Activated CD4-positive, alpha-beta T cell treated with anti-CD3 and anti-CD28 coated beads for 48 hours (primary cell): ENCODE measurements at places on chromosomes 5 and 9.

DNA sequence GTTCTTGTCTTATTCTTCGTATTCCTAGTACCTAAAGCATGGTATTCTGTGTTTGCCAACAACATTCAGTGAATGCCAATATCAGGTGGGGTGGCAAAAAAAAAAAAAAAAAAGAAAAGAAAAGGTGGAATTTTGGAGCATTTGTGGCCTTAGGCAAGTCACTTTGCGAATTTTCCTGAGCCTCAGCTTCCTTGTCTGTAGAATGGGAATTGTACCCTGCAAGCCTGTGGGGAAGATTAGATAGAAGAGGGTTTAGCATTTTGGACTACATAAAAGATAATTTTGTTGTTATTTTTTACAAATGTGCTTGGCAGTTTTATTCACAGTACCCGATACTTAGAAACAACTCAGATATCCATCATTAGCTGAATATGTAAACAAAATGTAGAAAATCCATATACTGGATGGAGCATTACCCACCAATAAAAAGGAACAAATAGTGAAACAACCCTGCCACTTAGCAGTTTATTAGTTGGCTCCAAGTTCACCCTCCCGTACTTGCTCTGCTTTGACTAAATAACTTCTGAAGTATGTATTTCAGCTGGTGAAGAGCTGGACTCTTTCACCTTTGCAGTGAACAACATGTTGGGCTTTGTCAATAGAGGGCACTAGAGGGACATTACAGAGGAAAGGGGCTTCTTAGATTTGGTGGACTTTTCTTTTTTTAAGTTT is 13.6 kb downstream of the UBE2D2 start:
- no peak for DNase-seq

GRCh38 chr5:128424646-128425045 is 113.4 kb downstream of the FBN2 start:
- no peak for DNase-seq

DNA sequence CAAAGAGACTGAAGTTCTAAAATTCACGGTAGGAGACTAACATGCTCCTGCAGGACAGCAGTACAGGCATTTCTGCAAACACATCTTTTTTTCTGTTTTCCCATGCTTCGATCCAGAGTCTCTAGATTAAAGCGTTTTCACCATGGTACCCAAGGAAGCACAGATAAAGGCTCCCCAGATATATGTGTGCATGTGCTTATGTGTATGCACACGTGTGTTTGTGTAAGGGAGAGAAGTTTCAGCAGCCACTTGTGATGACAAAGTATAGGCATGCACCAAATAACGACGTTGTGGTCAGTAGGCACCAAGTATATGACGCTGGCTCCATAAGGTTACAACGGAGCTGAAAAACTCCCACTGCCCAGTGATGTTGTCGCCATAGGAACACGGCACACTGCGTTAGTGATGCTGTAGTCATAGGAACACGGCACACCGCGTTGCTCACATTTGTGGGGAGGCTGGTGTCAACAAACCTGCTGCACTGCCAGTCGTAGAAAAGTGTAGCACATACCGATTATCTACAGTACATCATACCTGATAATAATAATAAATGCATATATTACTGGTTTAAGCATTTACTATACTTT is 21.7 kb downstream of the MED10 start:
- DNase-seq: no peak

DNA sequence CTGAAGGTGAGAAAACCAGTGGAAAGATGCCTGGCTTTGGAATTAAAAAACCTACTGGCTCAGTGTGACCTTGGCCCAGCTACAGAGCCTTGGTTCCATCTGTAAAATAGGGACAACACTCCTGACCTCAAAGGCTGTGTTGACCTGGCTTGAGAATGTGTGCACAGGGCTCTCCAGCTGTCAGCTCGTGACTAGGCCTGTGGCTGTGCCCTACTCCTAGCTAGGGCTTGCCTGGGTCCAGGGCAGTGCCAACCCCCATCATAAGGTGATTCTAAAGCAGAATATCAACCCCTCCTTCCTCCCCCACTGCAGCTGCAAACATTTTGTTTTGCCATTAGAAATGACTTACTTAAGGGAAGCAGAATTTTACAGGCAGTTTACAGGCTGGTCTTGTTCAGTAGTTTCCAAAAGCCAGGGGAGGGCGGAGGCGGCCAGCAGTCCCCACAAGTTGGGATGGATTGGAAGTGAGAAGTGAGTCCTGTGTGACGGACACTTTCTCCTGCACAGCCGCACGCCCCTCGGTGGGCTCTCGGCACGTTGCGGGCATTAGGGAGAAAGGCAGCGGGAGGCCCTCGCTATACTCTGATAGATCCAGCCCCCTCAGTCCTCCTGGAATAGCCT is 7.3 kb downstream of the PITX1 start:
- no peak for DNase-seq

DNA sequence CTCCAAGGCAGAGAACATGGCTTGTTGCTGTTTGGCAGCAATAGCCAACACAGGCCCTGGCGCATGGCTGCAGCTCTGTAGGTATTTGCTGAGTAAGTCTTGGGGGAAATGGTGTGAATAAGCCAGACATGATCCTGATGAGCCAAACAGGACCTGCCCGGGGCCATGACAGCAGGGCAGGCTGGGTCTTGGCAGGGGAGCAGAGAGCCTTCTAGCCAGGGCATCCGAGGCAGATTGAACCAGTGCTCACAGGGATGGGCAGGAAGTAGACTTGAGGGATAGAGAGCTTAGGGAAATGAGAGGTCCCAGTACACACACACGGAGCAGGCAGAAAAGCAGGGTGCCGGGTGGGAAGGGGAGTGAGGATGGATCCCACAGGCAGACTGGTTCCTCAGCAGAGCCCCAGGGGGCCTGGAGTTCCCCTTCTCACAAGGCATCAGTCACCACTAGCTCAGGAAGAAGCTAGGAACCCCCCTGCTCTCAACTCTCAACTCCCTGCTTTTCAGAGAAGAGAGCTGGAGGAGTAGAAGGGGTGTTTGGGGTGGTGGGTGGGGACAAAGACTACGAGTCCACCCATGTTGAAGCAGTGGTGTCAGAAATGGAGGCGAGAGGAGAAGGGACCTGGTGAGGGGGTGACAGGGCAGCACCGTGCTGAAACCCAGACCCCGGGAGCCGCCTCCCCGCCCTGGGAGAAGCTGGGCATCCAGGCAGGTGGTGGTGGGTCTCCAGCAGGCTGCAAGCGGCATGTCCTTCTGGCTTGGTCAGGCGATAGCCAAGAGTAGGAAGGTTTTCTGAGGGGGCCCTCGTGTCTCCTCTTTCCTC is 111.1 kb downstream of the RGS3 start:
- no peak for DNase-seq

GRCh38 chr5:138748630-138749081 is 4.6 kb upstream of the CTNNA1 start:
- no peak for DNase-seq

DNA sequence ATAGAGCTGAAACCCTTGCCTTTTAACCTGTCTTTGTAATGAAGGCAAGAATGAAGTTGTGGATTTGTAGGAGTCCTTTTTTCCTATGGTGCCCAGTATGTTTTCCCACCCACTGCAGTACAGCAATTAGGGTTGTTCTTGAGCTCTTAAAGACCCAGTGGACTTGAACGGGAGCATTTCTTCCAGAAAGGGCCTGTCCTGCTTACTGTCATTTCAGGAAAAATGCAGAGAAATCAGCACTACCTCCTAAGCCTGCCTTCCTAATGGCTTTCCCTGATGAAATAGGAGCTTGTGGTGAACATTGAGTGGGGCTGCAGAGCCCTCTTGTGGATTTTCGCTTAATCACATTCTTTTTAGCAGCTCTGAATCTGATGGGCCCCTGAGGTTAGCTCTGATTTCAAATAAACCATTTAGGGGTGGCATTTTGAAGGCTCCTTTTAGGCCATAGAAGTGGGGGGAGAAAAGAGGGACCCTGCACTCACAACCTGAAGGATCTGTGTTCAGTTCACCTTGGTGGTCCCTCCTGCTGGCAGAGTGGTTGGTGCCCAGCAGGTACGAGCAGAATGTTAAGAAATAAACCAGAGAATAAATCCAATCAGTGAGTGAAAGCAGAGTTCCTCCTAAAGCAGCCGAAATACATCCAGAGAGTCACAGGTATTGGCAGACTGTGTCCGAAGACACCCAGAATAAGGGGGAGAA is 188.0 kb upstream of the KLF9 start:
- DNase-seq: peak; percentile 57

GRCh38 chr9:75930190-75930589 is 39.7 kb downstream of the PCSK5 start:
- no peak for DNase-seq

- no peak for DNase-seq
These were observed 123.7 kb upstream of the NFIB start for GRCh38 chr9:14437354-14438231.

DNA sequence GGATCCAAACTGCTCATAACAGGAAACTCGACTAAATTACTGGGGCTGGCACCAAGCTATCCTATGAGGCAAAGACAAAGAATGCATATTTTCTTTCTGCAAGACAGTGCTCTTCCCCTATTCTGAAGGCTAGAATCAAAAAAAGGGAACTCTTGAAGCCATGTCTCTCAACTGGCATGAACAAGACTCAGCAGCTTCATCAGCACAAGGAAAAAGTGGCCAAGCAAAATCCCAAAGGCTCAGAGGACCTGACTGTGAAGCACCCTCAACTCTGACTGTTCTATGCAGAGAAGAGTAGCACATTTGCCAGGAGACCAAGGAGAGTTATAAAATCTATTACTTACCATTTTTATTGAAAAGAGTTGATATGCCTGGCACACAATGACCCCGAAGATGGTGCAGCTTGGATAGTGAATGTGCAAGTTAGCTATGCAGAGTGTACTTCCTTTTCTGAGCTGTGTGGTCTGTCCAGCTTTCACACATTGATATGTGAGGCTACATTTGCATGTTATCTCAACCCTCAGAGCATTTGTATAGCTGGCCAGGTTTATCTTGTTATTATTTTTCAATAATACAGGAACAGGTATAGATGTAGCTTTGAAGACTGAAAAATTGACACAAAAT is 51.0 kb upstream of the FYB1 start:
- no peak for DNase-seq

DNA sequence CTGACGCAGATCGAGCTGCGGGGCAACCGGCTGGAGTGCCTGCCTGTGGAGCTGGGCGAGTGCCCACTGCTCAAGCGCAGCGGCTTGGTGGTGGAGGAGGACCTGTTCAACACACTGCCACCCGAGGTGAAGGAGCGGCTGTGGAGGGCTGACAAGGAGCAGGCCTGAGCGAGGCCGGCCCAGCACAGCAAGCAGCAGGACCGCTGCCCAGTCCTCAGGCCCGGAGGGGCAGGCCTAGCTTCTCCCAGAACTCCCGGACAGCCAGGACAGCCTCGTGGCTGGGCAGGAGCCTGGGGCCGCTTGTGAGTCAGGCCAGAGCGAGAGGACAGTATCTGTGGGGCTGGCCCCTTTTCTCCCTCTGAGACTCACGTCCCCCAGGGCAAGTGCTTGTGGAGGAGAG is 4.6 kb upstream of the PHYHD1 start:
- DNase-seq: no peak

- no peak for DNase-seq
These were observed 119.5 kb upstream of the CTNND2 start for GRCh38 chr5:12023614-12024241.

- peak; percentile 85 for DNase-seq
These were observed 3.8 kb upstream of the NPDC1 start for GRCh38 chr9:137049544-137050449.

DNA sequence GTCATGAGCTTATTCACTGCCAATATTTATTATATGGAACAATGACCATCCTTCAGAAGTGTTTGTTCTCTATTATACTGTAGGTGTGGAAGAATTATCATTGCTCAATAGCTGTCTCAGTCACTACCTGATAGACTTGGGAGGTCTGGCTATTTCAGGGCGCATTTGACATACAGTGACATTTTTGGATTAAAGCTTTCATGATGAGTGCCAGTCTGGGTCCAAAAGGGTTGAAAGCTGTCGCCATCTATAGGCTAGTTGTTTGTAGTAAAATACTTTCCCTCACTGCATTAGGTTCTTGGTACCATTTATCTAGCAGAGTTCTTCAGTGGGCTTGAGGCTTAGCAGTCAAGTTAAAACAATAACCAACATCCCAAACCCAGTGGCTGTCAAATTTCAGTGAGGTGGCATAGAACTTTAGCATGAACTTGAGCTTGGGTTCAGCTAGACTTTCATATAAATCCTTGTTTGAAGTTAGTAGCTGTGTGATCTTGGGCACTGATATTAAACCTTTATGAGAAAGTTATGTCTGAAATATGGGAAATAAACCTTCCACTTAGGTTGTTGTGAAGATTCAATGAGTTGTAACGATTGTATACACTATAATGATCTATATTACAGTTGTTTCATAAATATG is 110.5 kb upstream of the CDKN2B start:
- peak; percentile 8 for DNase-seq

GRCh38 chr9:129559506-129559881 is 61.4 kb downstream of the C9orf50 start:
- no peak for DNase-seq

DNA sequence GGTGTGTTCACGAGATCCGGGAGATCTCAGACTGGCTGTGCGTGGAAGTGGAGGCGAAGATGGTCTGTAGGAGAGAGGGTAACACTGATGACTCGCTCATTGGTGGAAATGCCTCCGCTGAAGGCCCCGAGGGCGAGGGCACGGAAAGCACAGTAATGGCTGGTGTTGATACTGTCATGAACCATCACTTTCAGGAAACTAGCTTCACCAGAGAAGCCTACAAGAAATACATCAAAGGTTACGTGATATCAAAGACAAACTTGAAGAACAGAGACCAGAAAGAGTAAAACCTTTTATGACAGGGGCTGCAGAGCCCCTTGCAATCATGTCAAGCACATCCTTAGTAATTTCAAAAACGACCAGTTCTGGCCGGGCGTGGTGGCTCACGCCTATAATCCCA is 265.7 kb downstream of the GOLPH3 start:
- DNase-seq: no peak

GRCh38 chr5:66633754-66634153 is 37.6 kb downstream of the MAST4 start:
- DNase-seq: no peak

DNA sequence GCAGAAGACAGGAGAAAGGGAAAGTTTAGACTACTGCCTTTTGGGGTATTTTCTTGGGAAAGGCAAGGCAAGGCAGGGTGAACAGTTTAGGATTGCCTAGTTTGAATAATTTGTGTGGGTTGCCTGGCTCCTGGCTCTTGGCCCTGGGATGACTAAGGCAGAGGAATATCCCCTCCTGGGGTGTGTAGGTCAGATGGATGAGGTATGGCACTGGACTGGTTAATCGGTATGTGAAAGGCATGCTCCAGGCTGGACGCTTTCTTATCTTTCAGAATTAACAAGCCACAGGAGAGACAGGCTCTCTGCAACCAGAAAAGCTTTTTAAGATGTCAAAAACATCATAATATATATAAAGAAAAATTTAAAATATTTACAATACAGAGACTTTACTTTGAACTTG is 58.6 kb downstream of the STARD4 start:
- no peak for DNase-seq

- no peak for DNase-seq
These were observed 1417.0 kb upstream of the ACO1 start for GRCh38 chr9:30967476-30967875.

GRCh38 chr5:149356391-149356790 is 1.5 kb upstream of the PCYOX1L start:
- DNase-seq: peak; percentile 47
